Ovary (tissue), 10 donors: ENCODE measurements at places on chromosomes 12 and 14.
A peak's percentile ranks its signal among the peaks of the same experiment; 100 is the strongest.

GRCh38 chr14:20501346-20501745 is 4.0 kb upstream of the RNASE10 start:
- no peak for DNase-seq

- DNase-seq = peak; percentile 25
Measured at GRCh38 chr14:23577710-23578392, 739 bp downstream of the JPH4 start.

GRCh38 chr12:48813465-48814261 is 4.6 kb upstream of the CACNB3 start:
- peak; percentile 69 for DNase-seq

GRCh38 chr14:56309198-56309597 is 191.0 kb downstream of the PELI2 start:
- DNase-seq = no peak

GRCh38 chr14:72975770-72976169 is 49.5 kb downstream of the DCAF4 start:
- no peak for DNase-seq

GRCh38 chr14:80554139-80554538 is 342.8 kb upstream of the DIO2 start:
- no peak for DNase-seq
